ENCODE measurements at places on chromosomes 6 and 20. TPM values are rescaled to one million over a fixed set of nuclear protein-coding genes. Genes with fewer than 3 reads are reported as not detected.

DNA sequence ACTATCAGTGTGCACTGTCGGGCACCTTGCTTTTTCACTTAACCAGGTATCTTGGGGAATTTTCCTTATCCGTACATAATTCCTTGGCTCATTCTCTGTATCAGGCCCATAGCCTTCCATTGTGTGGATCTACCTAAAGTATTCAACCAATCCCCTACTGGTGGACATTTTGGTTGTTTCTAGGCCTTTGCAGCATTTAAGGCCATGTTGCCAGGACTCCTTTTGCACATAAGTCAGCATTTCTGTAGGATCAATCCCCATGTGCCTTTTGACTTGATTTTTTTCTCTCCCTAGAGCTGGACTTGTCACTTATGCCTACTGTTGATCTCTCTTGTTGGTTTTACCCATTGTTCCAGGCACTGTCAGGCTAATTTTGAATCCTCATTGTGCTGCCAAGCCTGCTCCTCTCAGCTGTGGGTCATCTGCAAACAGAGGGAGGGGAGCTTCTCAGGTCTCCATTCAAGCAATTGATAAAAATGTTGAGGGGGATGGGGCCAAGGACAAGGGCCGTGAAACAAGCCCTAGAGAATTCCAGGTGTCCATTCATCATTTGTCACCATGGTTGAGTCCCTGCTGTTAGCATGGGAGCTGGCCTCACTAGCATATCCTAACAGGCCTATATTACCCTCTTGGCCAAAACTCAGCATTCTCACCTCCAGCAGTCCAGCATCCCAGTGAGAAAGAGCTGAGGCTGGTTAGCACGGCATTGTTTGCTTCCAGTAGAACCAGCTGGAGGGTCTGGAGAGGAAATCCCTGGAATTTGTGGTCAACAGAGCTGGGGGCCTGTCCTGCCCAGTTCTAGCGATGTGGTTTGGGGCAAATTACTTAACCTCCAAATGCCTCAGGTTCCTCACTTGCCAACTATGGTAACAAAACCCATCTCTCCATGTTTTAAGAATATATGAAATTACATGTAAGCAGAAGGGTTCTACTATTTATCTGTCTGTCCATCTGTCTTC is 178.4 kb downstream of the MRPL14 start:
- no peak for DNase-seq

GRCh38 chr6:113690281-113691259 is 166.6 kb upstream of the MARCKS start:
- DNase-seq = peak; percentile 93

- DNase-seq = no peak
These were observed 166.9 kb downstream of the EDN1 start for GRCh38 chr6:12457094-12457493.

- no peak for DNase-seq
These were observed 64.9 kb upstream of the SULF2 start for GRCh38 chr20:47850146-47850545.

DNA sequence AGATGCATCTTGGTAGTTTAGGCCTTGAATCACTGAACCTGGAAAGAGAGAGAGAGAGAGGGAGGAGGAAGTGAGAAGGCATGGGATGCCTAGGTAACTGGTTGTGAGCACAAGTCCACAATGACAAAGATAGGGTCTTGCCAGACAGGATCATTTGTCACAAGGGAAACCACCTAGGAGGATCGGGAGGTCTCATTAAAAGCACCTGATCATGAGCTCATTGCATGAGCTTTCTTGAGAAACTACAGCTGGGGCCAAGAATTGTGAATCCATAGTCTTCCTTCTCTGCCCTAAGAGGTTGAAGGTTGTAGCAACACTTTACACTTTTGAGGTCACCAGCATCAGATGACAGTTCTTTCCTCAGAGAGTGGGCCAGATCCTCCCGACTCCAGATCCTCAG is 195.7 kb downstream of the CD83 start:
- DNase-seq = no peak

GRCh38 chr20:49318091-49318429 is 40.2 kb upstream of the ZNFX1 start:
- DNase-seq = no peak

- DNase-seq = no peak
These were observed 118.1 kb upstream of the MAFB start for GRCh38 chr20:40806929-40807820.

DNA sequence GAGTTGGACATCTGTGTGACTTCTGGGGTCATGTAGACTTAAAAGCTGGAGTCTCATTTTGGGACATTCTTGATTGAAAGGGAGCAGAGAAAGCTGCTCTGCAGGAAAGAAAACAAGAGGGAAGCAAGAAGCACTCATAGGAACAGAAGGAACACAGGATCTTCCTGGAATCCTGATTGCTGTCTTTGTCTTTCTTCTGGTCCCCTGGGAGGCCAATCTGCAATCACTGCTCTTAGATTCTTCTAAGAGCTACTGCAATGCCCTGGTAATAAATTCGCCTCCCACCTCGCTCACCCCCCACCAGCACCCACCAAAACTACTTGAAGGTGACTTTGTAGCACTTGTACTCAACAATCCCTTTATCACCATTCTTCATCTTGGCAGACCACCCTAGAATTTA is 51.8 kb downstream of the SLC35B3 start:
- no peak for DNase-seq

GRCh38 chr6:164855281-164855680 is 454.1 kb downstream of the C6orf118 start:
- no peak for DNase-seq

DNA sequence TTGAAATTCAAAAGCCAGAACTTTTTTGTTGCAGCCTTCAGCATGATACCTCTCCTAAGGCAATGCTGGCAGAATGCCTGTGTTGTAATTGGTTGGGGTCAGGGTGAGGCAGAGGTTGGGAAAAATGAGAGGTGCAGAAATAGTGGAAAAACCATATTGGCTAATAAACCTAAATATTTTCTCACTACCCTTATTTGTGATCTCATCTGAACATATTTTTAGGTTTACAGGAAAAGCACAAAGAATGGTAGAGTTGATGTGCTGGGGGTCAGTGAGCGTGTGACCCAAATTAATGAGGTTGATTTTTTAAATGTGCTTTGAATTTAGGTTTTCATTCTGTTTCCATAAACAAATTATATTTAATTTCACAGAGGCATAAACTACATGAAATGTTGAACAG is 437.3 kb downstream of the HDGFL1 start:
- no peak for DNase-seq

DNA sequence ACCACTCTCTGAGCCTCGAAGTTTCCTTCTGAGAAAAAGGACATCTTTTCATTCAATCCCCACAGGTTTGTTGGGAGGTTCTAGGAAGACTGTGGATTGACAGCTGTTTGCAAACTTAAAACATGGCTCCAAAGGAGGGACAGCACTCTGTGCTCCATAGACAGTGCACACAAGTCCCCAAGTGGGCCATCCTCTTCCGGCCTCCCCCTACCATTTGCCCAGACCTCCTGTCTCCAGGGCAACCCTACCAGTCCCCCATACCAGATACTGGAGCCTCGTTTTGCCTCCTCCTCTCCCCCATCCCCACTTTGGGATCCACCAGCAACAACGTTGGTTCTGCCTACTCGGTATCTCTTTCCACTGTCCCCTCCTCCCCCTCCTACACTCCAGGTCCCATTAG is 8.5 kb upstream of the DLGAP4 start:
- DNase-seq = no peak

- DNase-seq = no peak
These were observed 26.2 kb upstream of the ENPP4 start for GRCh38 chr6:46103441-46104115.

DNA sequence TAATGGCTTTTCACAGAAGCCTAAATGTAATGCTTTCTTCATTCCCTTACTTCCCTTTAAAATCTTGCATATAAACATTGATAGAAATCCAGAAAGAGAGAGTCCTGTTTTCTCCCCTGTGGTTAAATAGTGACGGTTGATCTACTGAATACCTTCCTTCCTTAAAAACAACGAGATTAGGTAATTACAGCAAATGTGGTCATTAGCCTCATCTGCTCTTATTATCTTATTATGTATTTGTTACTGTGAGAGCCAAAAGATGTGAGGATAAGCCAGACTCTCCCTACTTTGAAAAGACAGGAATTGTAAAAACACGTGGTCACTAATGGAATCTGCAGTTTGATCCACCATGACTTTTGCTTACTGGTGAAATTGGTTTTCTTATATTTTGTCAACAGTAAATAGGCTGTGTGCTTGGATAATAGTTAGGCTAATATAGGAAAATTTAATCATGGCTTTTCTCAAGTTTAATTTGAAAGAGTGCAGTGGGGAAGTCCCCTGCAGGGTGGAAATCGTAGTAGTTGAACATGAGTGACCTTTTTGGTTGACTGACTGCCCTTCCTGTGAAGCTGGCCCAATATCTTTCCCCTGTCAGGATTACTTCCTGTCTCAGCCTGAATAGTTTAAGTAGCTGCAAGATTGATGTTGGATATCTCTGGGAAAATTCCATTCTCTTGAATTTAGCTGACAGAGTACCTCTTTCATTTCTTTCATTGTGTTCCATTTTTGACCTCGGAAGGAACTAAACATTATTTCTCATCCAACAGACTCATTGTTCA is 62.8 kb downstream of the JARID2 start:
- no peak for DNase-seq

GRCh38 chr20:63434599-63435378 is 37.7 kb downstream of the KCNQ2 start:
- DNase-seq = peak; percentile 77

- peak; percentile 98 for DNase-seq
These were observed 183.0 kb downstream of the THBS2 start for GRCh38 chr6:169070506-169071176.

The AMD1 gene
- 81.7 TPM for total RNA-seq

The FAM83C gene
- total RNA-seq = not detected

The HLA-DMA gene
- total RNA-seq = 2.8 TPM

The TGM2 gene
- 113 TPM for total RNA-seq

The SLC16A10 gene
- total RNA-seq = 0.18 TPM

The CDH4 gene
- total RNA-seq = not detected

The CST2 gene
- total RNA-seq = not detected

The ABRACL gene
- 22.2 TPM for total RNA-seq

The COL9A3 gene
- 46.6 TPM for total RNA-seq

The ADGRF4 gene
- 0.10 TPM for total RNA-seq
